IMR-90 (cell line): ENCODE measurements at places on chromosomes 3 and 15.

DNA sequence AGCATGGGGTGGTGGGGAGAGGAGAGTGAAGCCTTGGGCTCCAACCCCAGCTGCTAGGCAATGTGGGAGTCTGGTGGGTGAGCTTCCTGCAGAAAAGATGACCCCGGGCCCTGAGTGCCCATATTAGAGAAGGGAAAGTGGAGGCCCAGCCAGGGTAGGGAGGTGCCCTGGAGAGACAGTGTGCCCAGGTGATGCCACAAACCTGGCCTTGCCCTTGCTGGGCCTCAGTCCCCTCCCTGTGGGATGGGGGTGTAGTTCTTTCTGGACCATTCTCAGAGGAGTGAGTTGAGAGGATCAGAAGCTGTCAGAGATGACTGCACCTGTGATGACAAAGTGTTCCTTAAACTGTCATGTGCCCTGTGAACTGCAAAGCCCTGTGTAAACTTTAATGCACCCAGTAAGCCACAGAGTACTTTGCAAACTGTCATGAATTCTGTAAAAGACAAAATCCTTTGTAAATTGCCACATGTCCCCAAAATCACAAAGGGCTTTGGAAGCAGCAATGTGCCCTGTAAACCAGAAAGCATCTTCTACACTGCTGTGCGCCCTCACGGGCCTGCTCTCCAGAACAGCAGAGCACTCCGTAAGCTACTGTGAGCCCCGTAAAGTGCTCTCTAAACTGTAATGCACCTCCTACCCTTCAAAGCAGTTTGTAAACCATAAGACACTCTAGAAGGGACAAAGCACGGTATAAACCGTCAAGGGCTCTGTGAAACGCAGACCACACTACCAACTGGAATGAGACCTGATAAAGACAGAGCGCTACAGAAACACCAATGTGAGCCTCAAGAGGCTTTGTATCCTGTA, 51.3 kb upstream of the FGD5 start:
- DNase-seq = no peak

DNA sequence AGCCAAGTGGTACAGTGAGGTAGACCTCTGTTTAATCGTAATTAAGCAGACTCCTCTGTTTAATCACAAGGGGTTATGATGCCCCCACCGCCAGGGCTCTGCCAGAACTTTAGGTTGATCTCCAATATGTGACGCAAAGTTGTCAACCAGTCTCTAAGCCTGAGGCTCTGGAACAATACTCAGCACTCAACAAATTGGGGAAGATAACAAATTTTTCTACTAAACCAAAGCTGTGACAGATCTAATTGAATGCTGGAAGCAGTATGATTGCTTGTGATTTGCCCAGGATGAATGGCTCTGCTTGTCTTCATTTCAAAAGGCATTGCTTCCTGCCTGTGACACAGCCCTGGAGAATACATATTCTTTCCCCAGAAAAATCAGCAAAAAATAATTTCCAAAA, 57.1 kb downstream of the SNTN start:
- DNase-seq = no peak

DNA sequence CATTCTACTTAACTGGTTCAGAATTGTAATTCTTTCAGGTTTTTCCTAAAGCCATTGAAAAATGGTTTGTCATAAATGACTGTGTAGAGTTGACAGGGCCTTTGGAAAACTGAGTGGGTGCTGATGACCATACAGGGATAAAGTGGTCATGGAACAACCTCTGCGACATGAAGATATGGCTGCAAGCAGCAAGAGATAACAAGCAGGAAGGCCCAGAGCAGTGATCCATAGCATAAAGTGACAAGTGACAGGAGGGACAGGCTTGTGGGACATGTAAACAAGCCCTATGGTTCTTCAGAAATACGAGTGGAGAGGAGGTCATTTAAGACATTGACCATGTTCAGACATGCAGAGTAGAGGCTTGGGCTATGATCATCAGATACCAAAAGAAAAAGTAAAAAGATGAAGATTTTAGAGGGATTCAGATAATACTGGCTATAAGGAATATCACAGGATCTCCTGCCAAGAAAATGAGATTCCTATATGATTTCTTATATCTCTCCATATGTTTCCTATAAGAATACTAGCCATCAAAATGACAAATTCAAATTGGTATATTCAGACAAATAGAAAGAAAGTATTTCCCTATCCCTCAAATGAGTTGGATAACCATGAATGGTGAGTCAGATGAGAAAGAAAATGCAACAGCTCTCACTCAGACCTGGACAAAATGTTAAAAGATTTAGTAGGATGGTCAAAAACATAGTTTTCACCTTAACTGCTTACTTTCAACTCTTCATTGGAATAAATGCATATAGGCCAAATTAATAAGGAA, 827.6 kb upstream of the CFAP20DC start:
- no peak for DNase-seq

DNA sequence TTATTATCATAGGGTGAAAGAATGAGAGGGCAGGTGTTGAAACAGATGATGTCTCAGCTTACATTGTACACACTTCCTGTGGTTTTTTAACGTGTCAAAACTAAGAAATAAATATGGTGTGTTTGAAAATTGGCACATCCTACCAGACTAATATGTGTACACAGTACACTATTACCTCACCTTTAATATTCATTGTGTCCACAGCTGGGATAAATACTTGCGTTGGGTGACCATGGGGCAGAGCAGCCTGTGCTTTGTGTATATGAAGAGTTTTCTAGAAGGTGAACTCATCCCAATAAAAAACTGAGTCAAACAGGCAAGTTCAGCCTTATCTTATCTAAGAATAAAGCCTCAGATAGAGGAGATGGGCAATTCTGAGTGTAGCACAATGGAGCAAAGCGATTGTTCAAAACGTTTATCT, 17.3 kb downstream of the SUCNR1 start:
- DNase-seq = no peak

DNA sequence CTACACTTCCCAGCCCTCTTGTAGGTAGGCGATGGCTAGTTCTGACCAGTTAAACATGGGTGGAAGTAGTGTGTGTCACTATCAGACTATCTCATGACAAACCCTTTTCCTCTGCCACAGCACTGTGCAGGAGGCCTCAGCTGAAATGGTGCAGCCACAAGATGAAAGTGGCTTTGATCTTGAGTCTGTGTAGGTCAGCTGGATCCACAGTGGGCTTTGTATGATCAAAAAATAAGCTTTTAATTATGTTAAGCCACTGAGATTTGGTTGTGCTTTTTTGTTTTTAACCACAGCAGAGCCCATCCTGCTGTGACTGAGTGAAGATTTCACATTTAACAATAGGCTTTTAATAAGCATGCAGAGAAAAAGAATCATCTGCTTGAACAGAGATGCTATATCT, 19.7 kb downstream of the RCN2 start:
- DNase-seq = no peak

- DNase-seq = no peak
Measured at GRCh38 chr15:101049856-101050622, 130.9 kb downstream of the LRRK1 start.

- peak; percentile 18 for DNase-seq
Measured at GRCh38 chr3:37703626-37704025, 158.1 kb upstream of the CTDSPL start.

- peak; percentile 96 for DNase-seq
Measured at GRCh38 chr3:172201870-172202236, 162.5 kb downstream of the FNDC3B start.

- no peak for DNase-seq
Measured at GRCh38 chr3:37820286-37820685, 41.4 kb upstream of the CTDSPL start.

GRCh38 chr15:29034593-29035335, 149.0 kb downstream of the APBA2 start:
- no peak for DNase-seq

DNA sequence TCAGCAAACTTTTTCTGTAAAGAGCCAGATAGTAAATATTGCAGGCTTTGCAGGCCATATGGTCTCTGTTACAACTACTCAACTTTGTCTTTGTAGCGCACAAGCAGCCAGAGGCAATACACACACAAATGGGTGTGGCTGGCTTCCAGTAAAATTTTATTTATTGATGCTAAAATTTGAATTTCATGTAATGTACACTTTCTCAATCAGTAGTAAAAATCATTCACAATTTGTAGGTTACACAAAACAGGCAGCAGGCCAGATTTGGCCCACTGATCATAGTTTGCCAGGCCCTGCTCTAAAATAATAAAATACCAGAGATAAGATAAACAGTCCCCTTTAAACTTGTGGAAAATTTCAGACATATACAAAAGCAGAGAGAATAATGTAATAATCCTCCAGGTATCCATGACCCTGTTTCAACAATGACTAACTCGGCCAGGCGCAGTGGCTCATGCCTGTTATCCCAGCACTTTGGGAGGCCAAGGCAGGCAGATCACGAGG, 330.3 kb downstream of the SHQ1 start:
- peak; percentile 8 for DNase-seq

- DNase-seq = no peak
Measured at GRCh38 chr3:177195242-177195991, 1.9 kb downstream of the TBL1XR1 start.

- peak; percentile 42 for DNase-seq
Measured at GRCh38 chr15:68210821-68211655, 5.9 kb upstream of the CALML4 start.

DNA sequence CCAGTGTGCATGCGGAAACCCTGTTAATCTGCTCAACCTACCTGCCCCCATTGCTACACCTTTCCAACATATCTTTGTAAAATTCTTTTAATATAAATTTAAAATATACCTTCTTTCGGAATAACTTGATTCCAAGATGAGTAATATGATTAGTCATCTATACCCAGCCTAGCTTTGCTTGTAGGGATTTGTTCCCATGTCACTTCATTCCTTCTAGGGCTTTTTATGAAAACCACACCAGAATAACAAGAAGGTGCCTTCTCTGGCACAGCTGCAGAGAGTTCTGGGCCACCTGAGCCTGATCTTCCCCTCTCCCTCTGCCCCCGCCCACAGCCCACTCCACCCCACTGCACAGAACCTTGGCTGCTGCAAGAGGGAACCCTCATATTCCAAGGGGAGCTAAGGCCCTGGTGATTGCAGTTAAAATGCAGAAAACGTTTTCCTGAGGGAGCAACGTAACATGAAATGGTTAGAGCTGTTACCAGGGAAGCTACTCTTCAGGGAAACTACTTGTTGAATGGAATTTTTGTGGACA, 38.6 kb upstream of the HACD2 start:
- peak; percentile 66 for DNase-seq

GRCh38 chr3:104582092-104582491, 784.6 kb upstream of the ALCAM start:
- no peak for DNase-seq

DNA sequence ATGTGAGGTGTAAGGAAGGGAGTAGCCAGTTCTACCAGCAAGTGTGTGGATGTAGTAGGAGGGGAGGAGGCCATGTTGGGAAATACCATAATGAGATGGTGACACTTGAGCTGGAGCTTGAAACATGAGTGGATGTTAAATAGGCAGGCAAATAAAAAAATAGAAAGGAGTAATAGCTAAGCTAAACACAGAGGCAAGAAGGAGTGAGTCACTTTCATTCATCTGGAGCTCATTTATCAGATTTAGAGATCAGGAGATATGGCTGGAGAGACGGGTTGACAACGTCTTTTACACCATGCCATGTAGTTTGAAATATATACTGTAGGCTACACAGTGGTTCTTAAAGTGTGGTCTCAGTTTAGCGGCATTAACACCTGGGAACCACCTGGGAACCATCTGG, 390.5 kb downstream of the DIPK2A start:
- DNase-seq = no peak

- DNase-seq = peak; percentile 92
Measured at GRCh38 chr3:101119535-101119934, 126.3 kb upstream of the ABI3BP start.

GRCh38 chr3:153373606-153374005, 211.6 kb downstream of the RAP2B start:
- peak; percentile 17 for DNase-seq

DNA sequence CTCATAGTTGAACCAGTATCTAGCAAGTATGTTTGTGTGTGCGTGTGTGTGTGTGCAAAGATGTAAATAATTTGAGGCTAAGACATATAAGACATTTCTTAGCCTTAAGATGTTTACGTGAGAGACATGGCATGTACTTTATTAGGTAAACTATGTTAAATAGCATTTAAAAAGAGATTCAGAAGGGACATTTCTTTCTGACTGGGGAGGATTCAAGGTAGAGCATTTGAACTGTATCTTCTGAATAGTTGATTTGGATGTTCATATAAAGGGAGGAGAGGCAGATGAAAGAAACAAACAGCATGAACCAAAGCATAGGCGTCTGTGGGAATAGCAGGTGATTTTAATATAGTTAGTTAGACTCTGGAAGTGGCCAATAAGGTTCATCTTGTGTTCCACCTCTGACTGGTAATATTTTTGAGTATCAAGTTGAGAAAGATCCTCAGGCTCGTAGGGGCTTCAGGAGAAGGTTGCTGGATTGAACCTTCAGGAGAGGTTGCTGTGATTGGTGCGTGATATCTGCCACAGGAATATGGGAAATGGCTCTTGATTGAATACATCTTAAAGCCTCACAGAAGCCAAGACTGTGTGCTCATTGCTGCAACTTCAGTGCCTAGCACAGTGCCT, 12.6 kb downstream of the NFKBIZ start:
- DNase-seq = no peak

- no peak for DNase-seq
Measured at GRCh38 chr3:108328821-108329486, 32.6 kb downstream of the HHLA2 start.

DNA sequence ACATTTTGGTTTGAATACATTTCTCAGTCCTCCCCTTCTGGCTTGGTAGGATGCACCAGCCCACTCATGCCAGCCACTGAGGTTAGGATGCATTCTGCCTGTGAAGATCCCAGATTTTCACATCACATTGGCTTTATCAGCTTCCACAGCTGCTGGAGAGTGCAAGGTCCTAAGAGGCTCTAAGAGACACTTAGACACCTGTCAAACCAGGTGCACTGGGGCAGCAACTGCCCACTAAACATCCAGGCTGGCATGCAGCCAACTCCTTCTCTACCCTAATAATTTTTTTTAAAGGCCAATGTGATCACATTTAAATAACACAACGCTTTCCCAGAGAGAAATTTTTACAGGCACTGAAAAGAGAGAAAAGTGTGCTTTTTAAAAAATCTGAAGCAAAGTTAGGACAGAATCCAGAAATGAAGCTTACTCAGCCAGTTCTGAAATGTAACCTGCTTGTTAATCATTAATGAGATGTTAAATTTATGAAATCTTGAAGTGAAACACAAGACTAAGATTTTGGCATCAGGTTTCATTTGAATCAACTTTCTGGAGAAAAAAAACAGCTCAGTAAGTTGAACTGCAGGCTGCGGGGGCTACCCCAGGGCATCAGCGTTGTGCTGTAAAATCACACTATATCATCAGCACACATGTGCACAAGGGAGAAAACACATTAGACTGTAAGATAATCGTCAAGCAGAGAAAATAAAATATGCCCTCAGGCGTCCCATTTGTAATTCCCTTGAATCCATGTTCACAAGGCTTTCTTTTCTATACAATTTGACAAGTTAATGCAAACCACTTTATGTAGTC, 312.9 kb downstream of the ZBBX start:
- DNase-seq = no peak
